ENCODE measurements at places on chromosomes 7 and 10.

GRCh38 chr7:140484479-140484878, 5.2 kb upstream of the MKRN1 start:
- no peak for DNase-seq

DNA sequence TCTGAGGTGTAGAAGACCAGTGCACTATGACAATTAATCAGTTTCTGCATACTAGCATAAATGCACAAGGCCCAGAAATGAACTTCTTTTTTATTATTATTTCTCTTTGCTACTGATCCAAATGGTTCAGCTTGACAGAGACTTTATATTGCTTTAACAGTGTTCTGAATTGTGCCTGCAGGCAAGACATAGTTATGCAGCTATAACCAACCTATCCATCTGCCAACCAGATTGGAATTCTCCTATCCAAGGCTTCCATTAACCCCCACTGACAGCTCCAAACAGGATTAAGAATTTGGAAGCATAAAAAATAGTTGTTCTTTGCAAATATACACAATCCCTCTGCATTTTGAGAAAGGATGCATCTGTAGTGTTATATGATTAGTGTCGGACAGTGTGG, 98.2 kb downstream of the BTRC start:
- no peak for DNase-seq

DNA sequence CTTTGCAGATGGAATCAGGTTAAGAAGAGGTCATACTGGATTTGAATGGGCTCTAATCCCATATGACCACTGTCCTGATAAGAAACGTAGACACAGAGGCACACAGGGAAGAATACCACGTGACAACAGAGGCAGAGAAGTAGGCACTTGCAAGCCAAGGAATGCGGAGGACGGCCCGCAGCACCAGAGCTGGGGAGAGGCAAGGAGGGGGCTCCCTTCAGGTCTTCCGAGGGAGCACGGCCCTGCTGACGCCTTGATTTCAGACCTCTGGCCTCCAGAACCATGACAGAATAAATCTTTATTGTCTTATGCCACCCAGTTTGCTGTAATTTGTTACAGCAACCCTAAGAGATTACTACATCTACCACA, 44.7 kb upstream of the TMEM213 start:
- no peak for DNase-seq

DNA sequence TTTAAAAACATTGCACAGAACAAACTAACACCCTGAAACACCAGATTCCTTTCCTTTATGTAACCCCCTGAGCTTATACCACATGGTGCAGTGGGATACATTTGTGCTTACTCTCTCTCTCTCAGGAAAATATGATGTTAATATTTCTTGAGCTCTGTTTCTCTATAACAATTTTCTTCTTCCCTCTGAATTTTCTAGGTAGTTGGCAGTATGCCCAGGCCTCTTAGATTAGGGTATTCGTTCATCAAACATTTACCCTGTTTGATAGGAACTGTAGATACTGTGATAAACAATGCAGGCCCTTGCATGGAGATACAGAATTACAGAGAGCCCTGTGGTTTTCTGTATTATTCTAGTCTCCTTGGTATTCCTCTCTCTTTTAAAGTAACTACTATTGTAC, 567.8 kb downstream of the IPMK start:
- peak; percentile 9 for DNase-seq

DNA sequence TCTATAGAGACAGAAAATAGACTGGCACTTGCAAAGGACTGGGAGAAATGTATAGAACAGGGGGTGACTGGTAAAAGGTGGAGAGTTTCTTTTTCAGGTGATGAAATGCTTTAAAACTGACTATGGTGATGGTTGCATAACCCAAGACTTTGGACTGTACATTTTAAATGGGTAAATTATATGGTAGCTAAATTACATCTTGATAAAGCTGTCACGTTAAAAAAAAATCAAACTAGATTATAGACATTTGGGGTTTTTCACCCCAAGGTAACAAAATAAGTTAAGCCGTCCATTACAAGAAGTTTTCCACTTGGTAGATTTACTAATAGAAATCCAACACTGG, 24.0 kb downstream of the TMEM209 start:
- no peak for DNase-seq

- no peak for DNase-seq
Measured at GRCh38 chr10:13515467-13515866, 13.3 kb downstream of the BEND7 start.

DNA sequence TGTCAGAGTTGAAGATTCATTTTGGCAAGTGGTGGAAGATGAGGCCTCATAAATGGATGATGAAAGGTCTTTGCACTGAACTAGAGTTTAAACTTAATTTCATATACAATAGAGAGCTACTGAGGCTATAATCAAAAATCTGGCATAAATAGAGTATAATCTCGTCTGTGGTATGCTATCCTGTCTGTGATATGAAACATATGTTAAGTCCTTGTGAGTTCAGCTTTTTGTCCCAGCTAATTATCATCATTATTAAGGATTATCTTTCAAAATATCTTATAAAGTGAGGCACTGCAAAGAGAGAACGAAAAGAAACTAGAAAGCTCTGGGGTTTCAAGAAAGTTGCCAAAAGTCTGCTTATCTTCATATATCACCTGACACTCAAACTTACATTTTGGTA, 83.4 kb downstream of the GAD2 start:
- no peak for DNase-seq

- no peak for DNase-seq
Measured at GRCh38 chr10:92550924-92551323, 23.0 kb downstream of the IDE start.

- DNase-seq, result peak; percentile 35
Measured at GRCh38 chr7:149140831-149141230, 6.4 kb upstream of the ZNF398 start.

GRCh38 chr7:8436965-8437364, 3.6 kb downstream of the NXPH1 start:
- DNase-seq, result peak; percentile 55

DNA sequence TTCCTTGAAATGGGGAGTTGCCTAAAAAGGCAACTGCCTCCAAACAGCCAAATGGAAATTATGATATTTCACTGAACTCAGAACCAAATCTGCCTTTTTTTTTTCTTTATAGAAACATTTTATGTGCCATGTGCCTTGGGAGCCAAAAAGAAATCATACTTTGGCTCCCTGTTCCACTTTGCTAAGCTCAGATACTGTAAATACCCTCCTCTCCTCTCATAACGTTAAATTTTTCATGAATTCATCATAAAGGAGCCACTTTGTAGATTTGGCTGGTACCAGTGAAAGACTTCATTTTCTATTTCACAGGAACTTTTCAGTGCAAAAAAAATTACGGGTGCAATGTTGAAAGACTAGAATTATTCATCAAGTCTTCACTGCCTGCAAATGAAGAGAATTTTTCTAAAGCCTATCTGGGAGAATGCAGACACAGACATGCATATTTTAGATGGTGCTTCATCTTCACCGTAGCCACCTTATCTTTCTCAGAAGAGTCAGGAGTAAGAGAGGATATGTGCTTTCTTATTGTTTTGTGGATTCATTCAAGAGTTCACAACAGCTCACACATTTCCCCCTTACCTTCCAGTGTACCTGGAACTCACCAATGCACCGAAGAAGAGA, 742.3 kb upstream of the GALNT17 start:
- DNase-seq, result no peak

- DNase-seq, result no peak
Measured at GRCh38 chr7:155893176-155893575, 80.9 kb upstream of the SHH start.

DNA sequence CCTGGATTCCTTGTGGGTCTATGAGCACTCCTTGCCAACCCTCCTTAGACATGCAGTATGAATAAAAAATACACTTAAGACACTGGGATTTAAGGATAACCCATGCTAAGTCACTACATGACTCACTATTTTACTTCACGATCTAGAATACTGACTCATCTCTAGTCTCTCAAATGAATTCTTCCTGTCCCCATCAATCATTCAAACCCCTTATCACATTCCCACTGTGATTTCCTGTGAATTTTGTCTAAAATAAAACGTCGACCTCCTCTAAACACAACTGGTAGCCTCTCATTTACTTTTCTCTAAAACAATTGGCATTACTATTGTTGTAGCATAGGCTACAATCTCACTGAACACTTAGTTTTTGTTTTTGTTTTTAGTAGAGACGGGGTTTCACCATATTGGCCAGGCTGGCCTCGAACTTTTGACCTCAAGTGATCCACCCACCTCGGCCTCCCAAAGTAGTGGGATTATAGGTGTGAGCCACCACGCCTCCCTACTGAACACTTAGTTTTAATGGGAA, 3.9 kb upstream of the IQUB start:
- DNase-seq, result peak; percentile 97

DNA sequence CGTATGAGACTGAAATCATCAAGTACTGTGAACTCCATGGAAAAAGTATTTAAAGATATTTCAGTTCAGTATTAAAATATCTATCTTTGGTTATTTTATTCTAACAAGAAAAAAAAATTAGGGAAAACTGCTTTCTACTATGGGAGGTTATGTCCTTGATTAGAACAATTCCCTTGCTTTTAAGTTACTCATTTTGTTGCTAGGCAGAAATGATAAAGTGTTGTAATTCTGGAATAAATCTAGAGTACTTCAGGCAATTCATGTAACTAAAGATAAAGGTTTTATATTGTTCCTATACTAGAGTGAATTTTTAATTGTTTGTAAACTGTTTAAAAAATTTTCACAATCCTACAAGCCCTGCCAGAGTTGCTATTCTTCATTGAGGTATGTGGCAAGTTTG, 92.0 kb downstream of the BBS9 start:
- DNase-seq, result no peak

DNA sequence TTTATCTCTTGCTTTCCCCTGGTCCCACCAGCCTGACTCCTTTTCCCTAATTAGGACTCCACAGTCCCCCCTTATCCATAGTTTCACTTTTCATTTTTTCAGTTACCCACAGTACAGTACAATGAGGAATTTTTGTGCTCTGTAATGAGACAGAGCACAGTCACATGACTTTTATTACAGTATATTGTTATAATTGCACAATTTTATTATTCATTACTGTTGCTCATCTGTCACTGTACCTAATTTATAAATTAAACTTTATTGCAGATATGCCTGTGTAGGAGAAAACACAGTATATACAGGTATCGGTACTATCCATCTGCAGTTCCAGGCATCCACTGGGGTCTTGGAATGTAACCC, 125.4 kb downstream of the KCNMA1 start:
- no peak for DNase-seq

- no peak for DNase-seq
Measured at GRCh38 chr10:128438417-128439063, 312.3 kb upstream of the MKI67 start.

- DNase-seq, result no peak
Measured at GRCh38 chr7:151823566-151824372, 53.1 kb downstream of the PRKAG2 start.

GRCh38 chr10:60208676-60209269, 180.9 kb downstream of the ANK3 start:
- DNase-seq, result peak; percentile 42

DNA sequence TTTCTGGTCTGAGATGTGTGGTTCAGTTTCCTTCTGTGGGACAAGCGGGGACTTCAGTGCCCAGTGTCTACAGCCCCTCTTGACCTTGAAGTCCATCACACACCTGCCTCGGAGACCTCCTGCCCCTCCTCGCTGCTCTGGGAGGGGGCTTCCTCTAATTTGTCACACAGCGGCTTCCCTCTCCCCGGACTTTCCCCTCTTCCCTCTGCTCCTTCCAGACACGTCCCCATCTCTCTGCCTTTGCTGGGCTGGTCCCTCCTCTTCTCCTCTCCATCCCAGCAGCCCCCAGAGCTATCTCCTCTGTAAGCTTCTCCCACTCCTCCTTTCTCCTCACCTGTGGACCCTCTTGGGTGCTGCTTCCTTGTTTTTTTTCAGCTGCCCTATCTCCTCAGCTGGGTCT, 122.2 kb upstream of the SORCS3 start:
- no peak for DNase-seq

DNA sequence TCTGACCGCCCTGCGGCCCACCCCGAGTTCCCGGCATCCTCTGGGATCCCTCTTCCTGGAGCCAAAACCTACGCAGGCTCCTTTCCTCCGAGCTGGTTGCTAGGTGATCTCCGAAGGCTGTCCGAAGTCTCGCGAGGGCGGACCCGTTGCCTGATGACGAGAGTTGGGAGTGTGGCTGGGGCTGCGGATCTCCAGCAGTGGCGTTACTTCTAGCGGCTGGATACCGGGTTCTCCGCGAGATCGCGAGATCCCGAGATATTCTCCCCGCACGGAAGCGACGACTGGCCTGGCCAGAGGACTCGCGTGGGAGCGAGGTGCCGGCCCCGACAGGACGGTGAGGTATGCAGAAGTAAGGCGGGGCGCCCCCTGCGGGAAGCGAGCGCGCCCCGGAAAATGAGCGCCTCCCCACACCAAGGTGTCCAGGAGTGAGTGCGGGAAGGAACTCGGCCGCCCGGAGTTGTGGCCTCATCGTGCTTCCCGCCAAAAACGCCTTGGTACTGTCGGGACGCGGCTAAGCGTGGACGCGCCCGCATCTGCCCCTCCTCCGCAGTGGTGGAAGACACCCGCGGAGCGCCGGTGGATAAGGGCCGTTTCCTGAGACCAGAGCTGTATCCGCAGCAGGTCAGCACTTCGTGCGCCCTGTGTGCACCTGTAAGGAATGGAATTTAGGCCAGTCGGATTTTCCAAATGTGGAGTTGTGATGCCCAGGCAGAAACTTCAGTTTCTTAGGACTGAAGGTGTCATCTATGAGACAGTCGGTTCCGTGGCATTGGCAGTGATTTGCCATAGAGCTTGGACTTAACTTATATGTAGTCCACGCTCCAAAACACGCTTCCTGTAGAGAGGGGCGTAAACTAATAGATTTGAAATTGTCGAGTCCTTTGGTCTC, at the start of gene AGBL3:
TSS of gene AGBL3 (plus strand) at position 146 of the 889 bp plus-strand sequence. CDS start 1,426 bp downstream, outside the sequence.
- DNase-seq, result peak; percentile 97

DNA sequence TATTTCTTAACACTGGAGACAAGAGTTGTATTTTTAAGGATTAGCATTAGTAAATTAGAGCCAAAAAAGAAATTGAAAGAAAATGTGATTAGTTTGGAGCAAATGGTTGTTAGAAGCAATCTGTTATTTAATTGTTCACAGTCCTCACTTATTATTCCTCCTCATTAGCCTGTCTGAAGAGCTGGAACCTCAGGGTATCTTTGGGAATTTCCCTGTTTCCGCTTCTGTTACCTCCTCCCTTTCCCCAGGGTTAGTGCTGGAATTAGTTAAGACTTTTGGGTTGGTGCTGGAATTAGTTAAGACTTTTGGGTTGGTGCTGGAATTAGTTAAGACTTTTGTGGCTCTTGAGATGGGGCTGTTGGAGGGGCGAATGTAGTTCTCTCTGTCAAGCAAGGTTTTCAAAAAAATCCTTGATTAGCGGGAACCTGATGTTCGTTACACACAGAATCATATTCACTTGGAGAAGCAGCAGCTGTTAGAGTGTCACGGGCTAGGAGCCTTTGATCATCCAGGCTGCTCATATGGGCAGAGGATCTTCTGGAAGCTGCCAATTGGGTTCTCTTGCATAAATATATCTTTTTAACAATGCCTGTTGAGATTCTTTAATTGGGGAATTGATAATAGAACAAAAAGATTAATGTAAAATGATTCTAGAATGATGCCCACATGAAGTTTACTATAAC, 251.0 kb upstream of the NPSR1 start:
- no peak for DNase-seq

All from LHCN-M2 (cell line).